ENCODE measurements at places on chromosomes 5 and 9.

DNA sequence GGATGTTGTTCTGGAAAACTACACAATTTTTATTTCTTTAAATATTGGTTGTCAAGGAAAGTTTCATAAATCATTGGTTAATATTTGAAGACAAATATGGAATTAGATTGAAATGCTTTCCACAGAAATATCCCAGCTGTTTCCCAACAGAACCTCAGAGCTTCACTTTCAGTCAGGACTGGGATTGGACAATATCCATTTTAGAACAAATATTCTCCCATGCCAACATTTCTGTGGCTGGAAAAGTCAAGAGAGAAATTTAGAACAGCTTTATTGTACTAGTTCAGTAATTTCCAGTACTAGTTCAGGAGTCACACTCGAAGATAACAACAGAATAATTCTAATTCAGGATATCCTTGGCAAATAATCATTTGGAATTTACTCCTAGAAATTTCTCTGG is 116.1 kb upstream of the TUT7 start:
- DNase-seq: no peak

GRCh38 chr5:127766676-127767335 is 63.6 kb downstream of the CCDC192 start:
- no peak for DNase-seq

DNA sequence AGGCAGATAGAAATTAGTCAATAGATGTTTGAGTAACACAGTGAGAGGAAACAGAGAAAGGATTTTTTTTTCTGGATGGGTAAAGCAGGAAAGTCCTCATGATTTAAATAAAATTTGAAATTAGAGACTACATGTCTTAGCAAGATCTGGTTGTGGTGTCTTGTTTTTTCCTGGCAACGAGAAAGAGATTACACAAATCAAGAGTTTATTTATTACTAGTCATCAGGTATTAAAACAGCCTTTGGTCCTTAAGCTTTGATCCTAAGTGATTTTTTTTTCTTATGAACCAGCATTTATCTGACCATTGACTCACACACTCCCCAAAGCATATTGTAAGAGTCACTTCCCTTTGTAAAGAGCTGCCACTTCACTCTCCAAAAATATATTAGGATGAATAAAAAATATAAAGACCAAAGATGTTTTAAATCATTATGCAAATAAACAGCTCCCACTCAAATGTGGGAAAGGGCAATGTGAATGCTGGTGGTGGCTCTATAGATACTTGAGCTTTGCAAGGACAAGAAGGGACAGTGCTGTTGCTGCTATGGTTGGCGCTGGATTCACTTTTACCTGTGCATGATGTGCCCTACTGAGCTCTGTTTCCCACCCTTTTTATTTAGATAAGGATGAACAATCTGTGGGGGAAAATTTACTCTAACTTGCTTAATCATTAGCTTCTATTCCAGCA is 1726.5 kb downstream of the MAT2B start:
- no peak for DNase-seq

DNA sequence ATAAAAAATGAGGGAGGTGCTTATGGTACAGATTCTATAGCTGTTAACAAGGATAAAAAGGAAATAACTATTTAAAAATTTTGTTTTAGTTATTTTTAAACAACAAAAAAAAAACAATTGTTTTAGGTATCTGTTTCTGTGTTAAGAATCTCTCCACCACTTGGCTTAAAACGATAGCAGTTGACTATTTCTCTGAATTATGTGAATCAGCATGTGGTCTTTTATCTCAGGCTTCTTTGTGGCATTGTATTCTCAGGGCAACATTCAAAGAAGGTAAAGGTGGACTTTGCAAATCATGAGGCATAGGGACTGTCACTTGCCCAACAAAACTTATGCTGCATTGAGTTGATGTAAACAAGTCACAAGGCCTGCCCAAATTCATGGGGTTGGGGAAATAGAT is 55.2 kb downstream of the ERBIN start:
- no peak for DNase-seq

DNA sequence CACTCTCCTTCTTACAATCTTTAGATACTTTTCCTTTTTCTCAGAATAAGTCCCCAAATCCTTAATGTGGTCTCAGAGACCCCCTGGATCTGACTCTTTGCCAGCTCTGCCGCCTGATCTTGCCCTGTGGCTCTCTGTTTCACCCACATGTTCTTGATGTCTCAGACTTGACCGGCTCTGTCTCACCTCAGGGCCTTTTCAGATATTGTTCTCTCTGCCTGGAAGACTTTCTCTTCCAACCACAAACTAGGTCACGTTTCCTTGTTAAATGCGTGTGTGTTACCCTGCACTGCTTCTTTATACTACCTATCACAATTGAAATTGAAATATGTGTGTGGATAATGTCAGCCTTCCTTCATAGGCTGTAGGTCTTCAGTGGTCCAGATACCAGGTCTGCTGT is 265.4 kb upstream of the NUDT12 start:
- DNase-seq: no peak

GRCh38 chr5:171454549-171454948 is 35.1 kb downstream of the FGF18 start:
- no peak for DNase-seq

Data from stimulated activated CD4-positive, alpha-beta T cell treated with anti-CD3 and anti-CD28 coated beads, Interleukin-1b, Interleukin-23, amount 100 ng/mL, for 1 hour (primary cell).